ENCODE measurements at places on chromosomes 7 and 10. TPM values are rescaled to one million over a fixed set of nuclear protein-coding genes. Genes with fewer than 3 reads are reported as not detected.

- no peak overlapping the region for H3K27ac ChIP-seq
- DNase-seq: no peak
- no peak overlapping the region for H3K4me3 ChIP-seq
- H3K36me3 ChIP-seq: no peaks in the 10 kb centered on the region
These were observed 244.1 kb upstream of the AKR1E2 start for GRCh38 chr10:4581929-4582328.

Gene VENTX
- total RNA-seq: not detected

Gene CDNF
- 2.4 TPM for total RNA-seq

Gene PLEKHS1
- 13.8 TPM for total RNA-seq

Gene RPEL1
- total RNA-seq: 0.57 TPM
